ENCODE measurements at places on chromosomes 1 and 21.

GRCh38 chr1:177984136-177984525 lies 14.3 kb upstream of the SEC16B start:
- DNase-seq = no peak

DNA sequence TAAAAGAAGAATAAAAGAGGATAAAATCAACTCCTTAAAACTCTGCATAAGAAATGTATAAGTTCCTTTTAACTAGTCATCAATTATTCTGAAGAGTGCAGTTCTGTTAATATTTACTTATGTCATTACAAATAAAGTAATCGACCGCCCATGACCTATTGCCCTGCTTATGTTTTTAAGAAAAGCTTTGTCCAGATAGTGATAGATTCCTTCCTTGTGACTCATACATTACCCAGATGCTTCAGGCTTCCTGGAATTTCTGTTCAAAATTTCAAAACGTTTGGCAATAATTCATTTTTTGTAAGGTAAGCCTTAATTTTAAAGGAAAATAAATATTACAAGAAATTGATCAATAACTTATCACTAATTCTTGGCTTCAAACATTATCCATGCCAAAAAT lies 918.2 kb upstream of the ADGRL2 start:
- DNase-seq = no peak

- peak; percentile 93 for DNase-seq
These were observed 46.3 kb downstream of the GPA33 start for GRCh38 chr1:167043752-167044488.

DNA sequence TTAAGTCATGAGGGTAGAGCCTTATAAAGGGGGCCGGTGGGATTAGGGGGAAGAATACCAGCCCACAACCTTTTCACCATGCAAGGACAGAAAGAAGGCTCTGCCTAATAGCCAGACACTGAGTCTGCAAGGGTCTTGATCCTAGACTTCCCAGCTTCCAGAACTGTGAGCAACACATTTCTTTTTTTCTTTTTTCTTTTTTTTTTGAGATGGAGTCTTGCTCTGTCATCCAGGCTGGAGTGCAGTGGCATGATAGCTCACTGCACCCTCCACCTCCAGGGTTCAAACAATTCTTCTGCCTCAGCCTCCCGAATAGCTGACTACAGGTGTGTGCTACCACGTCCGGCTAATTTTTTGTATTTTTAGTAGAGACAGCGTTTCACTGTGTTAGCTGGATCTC lies 1.7 kb upstream of the ARL8A start:
- no peak for DNase-seq

DNA sequence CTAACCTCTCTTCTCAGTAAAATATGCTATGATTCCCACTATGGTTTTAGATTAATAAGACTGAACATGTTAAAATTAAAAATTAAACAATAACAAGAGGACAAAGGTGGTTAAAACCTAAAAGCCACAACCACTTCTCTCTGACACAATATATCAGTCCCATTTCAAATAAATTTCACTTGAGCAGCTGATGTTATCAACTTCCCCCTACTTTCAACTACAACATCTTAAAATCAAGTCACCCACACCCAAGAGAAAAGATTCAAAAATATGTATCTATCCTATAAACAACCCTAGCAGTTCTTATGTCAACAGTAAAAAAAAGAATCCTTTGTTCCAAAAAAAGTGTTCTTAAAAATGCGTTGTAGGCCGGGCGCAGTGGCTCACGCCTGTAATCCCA lies 7.5 kb downstream of the PUM1 start:
- DNase-seq = no peak

DNA sequence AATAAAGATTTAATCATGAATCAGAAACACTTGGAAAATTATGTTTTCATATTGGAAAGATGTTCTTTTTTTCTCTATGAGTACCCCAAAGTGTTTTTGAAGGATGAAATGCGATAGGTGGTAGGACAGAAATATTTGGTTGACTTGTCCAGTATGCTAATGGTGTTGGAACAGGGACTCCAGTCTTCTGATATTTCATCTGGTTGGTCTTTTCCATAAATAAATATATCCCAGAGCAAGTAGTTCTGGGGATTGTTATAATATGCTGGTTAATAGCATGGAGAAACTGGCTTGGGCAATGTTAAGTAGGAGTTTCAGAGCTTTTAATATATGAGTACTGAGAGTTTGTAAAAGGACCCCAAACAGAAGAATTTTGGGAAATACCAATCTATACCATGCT lies 8.7 kb downstream of the PGM1 start:
- no peak for DNase-seq

- no peak for DNase-seq
These were observed 46.1 kb downstream of the APP start for GRCh38 chr21:26124421-26124833.

- peak; percentile 91 for DNase-seq
These were observed 1.4 kb upstream of the IRF2BP2 start for GRCh38 chr1:234611225-234611846.

- no peak for DNase-seq
These were observed 33.4 kb downstream of the DDX20 start for GRCh38 chr1:111789142-111789541.

- no peak for DNase-seq
These were observed 255.7 kb upstream of the FMN2 start for GRCh38 chr1:239835946-239836440.

- DNase-seq = no peak
These were observed 361.9 kb downstream of the HLX start for GRCh38 chr1:221241157-221241556.

- DNase-seq = no peak
These were observed 43.9 kb upstream of the POFUT2 start for GRCh38 chr21:45331531-45332147.

DNA sequence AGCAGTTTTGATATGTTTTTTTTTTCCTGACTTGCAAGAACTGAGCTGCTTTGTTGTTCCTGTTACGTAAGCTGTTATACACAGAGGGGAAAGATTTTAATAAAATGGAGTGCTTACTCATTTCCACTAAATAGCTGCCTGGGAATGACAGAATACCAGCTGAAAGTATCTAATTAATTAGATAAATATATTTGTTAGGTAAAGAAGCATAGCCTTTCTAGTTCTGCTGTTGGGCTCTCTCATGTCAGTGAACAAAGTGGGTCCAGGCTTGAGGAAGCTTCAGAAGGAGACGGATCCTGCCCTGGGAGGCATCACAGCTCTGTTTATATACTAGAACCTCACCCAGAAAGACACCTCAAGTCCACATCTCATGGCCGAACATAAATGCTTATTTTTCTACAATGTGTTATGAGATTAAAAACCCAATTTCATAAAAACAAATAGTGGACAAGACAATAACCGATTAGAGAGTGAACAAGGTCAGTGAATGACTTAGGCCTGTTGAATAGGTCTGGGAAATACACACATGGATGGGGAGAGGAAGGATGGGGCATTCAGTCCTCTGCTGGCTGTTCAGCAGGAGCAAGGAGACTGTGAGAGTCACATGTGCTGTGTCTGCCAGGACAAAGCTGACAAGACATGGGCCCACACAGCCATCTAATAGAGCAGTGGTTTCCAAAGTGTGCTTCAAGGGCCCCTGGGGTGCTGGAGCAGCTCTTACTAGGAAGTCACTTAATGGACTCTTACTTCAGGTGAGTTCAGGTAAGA lies 20.6 kb downstream of the TRAF5 start:
- DNase-seq = peak; percentile 73

DNA sequence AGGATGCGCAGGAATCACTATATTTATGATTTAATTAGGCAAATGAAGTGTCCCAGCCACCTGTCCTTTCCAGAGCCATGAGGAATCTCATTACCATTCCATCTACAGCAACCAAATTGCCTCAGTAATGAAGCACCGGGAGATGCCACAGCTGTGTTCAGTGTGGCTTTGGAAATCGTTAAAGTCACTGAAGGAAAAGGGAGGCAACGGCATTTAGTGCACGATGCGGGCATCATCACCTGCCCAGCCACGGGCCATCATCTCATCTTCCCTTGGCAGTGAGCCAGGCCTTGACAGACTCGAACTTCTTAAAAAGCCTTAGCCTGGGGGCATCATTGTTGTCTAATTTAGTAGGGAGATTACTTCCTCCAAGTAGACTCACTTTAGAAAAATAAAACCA lies 67.8 kb downstream of the CNIH3 start:
- DNase-seq = peak; percentile 7

GRCh38 chr1:158149175-158149574 lies 31.5 kb upstream of the CD1D start:
- no peak for DNase-seq

DNA sequence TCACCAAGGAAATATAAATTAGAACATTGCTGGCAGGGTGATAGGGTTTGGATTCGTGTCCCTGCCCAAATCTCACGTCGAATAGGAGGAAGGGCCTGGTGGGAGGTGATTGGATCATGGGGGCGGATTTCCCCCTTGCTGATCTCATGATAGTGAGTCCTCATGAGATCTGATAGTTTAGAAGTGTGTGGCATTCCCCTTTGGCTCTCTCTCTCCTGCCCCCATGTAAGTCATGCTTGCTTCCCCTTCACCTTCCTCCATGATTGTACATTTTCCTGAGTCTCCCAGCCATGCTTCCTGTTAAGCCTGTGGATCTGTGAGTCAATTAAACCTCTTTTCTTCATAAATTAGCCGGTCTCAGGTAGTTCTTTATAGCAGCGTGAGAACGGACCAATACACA lies 60.6 kb downstream of the VPS26C start:
- no peak for DNase-seq

DNA sequence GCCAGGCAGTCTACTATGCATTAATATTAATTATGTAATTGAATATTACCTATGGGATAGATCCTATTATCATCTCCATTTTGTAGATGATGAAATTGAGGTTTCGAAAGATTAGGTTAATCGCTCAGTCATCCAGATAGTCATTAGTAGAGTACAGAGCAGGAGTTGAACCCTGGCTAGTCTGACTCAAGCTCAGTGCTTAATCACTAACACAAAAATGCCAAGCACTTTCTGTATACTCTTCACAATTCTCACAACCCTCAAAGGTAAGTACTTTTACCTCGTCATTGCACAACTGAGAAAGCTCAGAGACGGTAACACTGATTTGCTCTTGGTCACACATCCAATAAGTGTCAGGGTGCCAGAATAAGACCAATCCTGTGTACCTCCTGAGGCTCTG lies 280.2 kb upstream of the PLXNA2 start:
- DNase-seq = no peak

- no peak for DNase-seq
These were observed 26.6 kb upstream of the RGS13 start for GRCh38 chr1:192609110-192610079.

GRCh38 chr1:208251911-208252835 lies 8.0 kb upstream of the PLXNA2 start:
- DNase-seq = no peak

GRCh38 chr1:241465673-241466072 lies 53.9 kb downstream of the FH start:
- DNase-seq = no peak

DNA sequence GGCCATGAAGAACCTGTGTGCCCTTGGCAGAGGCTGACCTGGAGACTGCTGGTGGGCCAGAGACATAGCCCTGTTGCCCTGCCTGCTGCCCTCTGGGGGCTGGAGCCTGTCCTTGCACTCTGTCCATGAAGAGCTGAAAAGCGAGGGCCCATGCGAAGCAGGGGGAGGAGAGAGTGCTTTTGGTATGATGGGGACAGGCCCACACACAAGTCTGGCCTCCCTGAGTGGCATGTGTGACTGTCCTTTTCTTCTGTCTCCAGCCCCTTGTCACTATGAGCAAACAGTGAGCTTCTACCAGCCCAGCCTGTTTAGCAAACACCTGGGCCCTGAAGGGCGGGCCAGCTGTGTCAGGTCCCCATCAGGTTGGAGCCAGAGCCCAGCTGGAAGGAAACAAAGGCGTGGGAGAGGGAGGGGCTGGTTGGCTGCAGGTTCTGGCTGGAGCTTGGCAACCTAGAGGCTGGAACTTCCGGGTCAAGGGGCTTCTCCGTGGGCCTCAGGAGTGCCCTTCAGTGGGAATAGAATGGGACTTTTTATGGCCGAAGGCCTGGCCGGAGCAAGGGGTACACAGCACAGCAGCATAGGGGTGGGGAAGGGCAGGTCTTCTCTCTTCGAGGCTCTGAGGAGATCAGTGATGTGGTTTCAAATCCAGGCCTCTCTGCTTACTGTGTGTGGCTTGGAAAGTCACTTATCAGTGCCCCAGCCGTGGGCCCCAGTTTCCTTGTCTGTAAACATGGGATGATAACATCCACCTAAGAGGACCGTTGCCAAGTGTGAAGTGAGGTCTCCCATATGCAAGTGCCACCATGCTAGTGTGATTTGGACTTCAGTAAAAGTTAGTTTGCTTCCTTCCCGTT lies 14.3 kb downstream of the QSOX1 start:
- DNase-seq = peak; percentile 59

DNA sequence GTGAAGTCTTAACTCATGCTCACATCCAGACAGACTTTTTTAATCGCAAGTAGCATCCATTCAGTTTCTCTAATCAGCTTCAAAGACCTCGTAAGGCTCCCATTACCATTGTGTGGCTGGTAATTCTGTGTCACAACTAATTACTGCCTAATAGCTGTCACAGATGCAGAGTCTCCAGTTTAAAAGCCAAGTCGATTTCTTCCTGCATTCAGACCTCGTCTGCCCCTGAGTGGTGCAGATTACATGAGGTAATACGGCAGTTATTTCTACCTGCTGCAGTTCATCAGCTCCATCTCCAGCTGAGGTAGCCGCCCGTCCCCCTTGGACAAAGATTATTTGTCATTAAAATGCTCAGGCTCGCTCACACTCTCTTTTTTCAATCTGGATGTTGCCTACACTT lies 34.4 kb upstream of the OLIG2 start:
- DNase-seq = no peak

DNA sequence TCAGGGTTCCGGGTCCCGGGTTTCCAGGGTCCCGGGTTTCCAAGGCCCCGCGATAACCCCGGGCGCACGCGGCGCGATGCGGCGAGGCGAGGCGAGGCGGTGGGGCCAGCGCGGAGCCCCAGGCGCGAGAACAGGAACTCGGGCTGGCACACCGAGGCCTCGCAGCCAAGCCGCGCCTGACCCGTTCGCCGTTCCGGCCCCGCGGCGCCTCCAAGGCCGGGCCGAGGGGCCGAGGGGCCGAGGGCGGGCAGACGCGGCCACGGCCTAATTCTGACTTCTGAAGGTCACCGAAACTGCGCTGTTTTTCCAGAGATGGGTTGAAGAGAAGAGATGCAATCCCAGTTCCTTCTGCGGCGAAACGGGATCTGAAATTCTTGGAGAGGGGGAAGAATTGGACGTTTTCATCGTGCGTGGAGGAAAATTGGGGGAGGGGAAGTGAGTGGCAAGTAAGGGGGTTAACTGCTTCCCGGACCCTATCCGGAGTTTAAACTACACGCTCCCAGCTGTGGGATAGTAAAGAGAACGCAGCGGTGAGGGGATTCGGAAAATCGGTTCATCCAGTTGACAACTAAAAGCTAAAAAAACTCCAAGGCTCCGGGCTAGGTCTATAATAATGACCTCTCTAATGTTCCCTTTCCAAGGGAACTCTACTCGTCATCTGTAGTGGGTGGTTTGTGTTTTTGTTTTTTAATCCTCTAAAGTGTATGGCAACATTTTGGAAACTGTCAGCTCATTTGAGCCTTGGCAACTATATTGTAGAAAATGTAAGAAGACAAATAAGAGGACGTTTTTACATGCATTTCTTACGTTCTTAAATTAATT lies 8.2 kb downstream of the TBX15 start:
- no peak for DNase-seq

GRCh38 chr1:62311473-62311943 lies 7.7 kb downstream of the KANK4 start:
- no peak for DNase-seq

GRCh38 chr1:205826016-205826806 lies 13.2 kb upstream of the SLC41A1 start:
- DNase-seq = no peak

GRCh38 chr1:150764617-150765101 lies 919 bp downstream of the CTSS start:
- no peak for DNase-seq

Data from NCI-H345 (cell line).